ENCODE measurements at places on chromosomes 2 and 18. TPM values are rescaled to one million over a fixed set of nuclear protein-coding genes. Genes with fewer than 3 reads are reported as not detected.

DNA sequence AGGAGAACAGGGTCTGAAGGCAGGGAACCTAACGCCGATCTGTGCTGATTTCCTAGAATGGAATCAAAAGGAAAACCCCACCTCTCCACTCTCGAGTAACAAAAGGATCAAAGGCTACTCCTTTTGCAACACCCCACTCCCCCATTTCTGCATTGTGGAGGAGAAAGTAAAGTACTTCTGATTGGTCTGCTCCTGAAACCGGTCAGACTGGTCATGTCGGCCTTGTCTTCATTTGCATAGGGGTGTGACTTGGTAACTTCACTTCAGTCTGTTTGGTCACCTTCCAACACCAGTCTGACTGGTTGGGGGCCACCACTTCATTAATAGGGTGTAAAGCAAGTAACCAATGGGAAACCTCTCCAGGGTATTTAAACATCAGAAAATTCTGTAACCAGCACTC lies 771.9 kb downstream of the ERBB4 start:
- peaks cover 1% of the 10 kb centered on the region for H3K27me3 ChIP-seq
- H3K4me3 ChIP-seq: no peak overlapping the region
- DNase-seq: no peak

HOXD12 gene
- polyA plus RNA-seq: not detected

DNA sequence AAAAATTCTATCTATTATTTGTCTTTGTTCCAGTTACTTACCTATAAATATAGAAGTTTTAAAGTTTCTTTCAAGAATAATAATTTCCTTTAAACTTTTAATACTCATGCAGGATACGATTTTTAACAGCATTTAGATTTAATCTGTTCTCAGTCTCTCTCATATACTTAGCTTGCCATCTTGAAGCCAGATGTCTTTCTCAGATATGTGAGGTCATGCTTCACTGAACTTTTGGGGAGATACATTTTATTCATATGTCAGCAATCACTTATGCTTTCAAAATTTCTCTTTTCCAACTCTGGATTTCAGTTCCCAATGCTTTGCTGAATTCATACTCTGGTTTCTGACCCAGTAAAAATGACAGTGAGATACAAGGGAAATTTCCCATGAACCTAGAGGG lies 66.5 kb upstream of the CCDC178 start:
- no peak overlapping the region for H3K27ac ChIP-seq
- no peaks in the 10 kb centered on the region for H3K36me3 ChIP-seq
- H3K4me3 ChIP-seq: no peak overlapping the region
- no peaks in the 10 kb centered on the region for H3K27me3 ChIP-seq
- H3K4me1 ChIP-seq: no peaks in the 10 kb centered on the region

DNA sequence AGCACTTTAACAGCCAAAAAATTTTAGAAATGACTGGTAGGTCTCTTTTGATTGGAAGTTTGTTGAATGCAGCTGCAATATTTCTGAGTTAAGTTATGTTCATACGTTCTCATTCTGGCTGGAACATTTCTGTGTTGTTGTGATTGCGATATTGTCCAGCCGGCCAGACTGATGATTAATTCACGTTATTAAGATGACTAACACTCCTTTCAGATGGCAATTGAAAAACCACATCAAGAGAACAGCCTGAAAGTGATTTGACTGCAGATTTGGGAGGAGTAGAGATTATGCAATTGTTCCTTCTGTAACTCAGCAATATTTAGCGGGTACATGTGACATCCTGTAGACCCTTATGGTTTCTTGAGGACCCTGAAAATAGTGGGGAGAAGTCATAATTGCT lies 133.7 kb downstream of the FBXO15 start:
- H3K36me3 ChIP-seq: no peaks in the 10 kb centered on the region
- H3K27ac ChIP-seq: no peak overlapping the region
- H3K4me1 ChIP-seq: no peaks in the 10 kb centered on the region
- no peak for DNase-seq
- no peak overlapping the region for H3K4me3 ChIP-seq

SMAD2 gene
- 28.4 TPM for polyA plus RNA-seq

LYG2 gene
- not detected for polyA plus RNA-seq

- H3K27me3 ChIP-seq: no peaks in the 10 kb centered on the region
- H3K4me3 ChIP-seq: no peak overlapping the region
- H3K27ac ChIP-seq: no peak overlapping the region
- DNase-seq: no peak
Measured at GRCh38 chr2:85684380-85684779, 9.8 kb upstream of the GNLY start.

BAZ2B gene
- polyA plus RNA-seq: 15.2 TPM

Measured in H1 (cell line).